Brain (organoid and tissue), 16 donors: ENCODE measurements at places on chromosomes 1 and 21.
A peak's percentile ranks its signal among the peaks of the same experiment; 100 is the strongest.

DNA sequence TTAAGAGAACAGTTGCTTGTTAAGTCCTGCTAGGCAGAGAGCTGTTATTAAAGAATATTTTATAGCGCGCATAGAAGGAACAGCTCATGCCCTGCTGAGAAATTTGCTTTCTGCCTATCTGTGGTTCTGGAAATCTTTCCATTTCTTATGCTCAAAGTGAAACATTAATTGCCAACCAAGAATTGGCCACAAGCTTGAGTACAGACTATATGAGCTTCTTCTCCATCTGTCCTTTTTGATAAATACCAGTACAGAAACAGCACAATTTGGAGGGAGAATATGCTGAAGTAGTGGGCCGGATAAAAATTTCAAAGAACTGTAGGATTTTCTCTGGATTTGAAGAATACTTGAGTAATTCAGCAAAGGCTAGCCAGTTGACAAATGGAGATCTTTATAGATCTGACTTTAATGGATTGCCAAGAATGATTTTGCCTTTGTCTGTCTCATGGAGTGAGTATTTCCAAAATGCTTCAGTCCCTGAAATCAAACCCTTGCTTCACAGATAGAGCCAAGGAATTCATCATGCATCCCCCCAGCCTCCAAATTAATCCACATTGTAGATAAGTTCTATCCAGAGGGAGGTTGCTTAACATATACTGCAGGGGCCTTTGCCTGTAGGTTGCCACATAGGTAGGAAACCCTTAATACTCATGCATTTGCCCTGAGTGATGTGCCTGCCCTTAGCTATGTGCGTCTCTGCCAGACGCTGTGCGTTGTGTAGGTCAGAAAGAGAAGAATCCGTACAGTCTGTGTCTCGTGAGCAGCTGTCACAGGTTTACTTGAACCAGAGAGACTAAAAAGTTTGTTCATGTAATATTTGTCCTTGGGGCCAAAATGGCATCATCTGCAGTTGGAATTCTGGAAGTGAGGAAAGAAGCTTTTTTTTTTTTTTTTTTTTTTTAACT is 44.2 kb downstream of the SMYD2 start:
- no peak for DNase-seq

DNA sequence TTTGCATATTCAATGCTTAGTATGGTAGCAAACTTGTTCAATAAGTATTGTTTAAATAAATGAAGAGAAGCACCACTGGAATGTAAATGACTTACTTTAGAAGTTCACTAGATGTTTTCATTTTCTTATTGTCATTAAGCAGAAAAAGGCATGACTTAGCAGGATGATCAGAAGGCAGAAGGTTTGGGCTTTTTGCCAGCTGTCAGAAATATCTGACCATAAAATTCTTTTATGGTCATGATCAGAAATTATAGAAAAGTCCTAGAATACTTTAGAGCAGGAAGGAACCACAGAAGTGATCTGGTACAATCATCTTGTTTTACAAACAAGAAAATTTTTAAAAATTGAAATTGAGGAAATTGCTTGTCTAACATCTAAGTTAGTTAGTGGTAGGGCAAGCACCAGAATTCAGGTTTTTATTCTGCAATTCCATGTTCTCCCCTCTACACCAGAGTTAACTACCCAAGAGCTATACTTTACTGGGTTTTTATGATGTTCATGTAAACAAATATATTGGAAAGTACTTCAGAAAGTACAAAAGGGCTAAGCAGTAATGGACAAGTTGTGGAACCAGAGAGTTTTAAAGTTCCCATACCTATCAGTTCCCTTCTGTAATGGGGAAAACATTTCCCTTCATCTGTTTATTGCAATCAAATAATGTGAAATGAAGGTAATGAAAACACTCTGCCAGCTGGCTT is 10.1 kb downstream of the FMO5 start:
- DNase-seq = no peak

DNA sequence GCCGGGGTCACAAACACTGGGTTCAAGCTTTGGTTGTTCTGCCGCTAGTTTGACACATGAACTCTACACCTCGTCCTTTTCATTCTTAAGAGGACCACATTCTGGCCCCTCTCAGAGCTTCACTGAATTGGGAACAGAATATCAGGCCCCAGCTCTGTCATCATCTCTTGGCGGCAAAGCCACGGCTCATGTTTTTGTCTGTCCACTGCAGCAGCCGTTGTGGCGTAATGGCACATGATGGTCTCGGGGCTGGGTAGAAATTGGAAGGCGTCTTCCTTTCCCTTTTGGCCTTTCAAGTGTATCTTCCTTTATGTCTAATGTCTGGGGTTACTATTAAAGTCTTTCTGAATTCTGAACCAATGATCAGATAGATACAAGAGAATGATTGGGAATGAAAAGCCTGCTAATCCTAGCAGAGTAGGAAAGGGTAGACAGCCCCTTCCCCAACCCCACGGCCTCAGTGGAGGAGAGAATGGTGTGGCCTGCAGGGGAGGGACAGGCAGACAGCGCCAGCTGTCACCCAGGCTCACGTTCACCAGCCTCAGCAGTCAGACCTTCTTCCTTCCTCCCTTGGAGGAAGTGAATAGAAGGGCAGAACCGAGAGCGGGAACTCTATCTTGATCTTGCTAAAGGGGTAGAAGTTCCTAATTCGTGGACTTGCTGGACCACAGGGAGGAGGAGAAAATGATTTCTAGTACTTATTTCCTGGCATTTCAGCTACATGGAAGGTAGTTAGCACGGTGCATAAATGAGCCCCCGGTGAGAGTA is 498.1 kb downstream of the KIF26B start:
- DNase-seq = no peak

DNA sequence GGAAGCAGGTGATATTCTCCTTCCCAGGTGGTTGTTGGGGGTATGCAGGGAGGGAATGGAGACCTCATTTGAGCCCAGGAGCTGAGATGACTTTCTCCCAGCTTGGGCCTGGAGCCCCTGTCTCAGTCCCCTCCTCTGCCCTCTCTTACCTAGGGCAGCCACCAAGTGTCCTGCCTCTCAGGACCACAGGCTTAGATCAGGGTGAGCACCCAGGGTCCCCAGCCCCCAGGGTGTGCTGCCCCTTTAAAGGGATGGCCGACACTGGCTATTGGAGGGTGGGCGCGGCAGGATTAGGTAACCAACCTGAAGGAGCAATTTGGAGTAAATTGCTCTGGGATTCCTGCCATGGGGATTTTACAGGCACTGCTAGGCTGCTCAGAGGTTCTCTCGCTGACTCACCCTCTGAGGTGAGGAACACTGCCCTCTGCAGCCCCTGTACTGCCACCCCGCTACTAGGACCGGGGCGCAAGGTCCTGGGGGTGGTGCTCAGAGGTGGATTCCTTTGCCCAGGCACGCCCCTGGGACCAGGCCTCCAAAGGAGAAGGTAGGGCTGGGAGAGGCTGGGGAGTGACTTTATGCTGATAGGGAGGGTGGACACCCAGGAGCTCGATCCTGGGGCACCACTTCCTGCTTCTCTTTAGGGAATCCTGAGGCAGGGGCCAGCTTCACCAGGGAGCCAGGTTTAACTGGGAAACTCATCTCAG is 1.5 kb downstream of the RPS6KA1 start:
- no peak for DNase-seq

- DNase-seq = no peak
These were observed 19.3 kb downstream of the RNF11 start for GRCh38 chr1:51255331-51255730.

GRCh38 chr1:53576381-53576801 is 117.2 kb downstream of the DMRTB1 start:
- DNase-seq = no peak

- no peak for DNase-seq
These were observed 10.1 kb upstream of the SESN2 start for GRCh38 chr1:28249013-28249865.

GRCh38 chr1:39729030-39729429 is 9.7 kb upstream of the PPIE start:
- no peak for DNase-seq

- DNase-seq = no peak
These were observed 145.0 kb upstream of the DUSP10 start for GRCh38 chr1:221886743-221887414.

DNA sequence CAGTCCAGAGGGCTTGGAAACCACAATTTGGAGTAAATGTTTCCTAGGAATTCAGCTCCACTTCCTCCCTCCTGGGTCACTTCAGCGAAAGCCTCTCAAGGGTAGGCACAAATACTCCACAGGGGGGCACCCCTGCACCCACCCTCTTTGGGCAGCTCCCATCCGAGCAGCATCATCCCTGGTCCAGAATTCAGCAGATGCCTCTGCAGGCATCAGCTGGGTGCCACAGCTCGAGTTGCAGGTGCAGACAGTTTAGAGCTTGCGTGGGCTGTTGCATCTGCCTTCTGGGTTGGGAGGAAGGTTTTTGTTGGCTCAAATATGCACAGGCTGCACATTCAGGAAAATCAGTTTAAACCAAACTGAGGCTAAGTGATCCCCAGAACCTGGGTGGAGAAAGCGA is 25.0 kb downstream of the KANK4 start:
- no peak for DNase-seq

- no peak for DNase-seq
These were observed 5.8 kb downstream of the TTC13 start for GRCh38 chr1:230972855-230973271.

DNA sequence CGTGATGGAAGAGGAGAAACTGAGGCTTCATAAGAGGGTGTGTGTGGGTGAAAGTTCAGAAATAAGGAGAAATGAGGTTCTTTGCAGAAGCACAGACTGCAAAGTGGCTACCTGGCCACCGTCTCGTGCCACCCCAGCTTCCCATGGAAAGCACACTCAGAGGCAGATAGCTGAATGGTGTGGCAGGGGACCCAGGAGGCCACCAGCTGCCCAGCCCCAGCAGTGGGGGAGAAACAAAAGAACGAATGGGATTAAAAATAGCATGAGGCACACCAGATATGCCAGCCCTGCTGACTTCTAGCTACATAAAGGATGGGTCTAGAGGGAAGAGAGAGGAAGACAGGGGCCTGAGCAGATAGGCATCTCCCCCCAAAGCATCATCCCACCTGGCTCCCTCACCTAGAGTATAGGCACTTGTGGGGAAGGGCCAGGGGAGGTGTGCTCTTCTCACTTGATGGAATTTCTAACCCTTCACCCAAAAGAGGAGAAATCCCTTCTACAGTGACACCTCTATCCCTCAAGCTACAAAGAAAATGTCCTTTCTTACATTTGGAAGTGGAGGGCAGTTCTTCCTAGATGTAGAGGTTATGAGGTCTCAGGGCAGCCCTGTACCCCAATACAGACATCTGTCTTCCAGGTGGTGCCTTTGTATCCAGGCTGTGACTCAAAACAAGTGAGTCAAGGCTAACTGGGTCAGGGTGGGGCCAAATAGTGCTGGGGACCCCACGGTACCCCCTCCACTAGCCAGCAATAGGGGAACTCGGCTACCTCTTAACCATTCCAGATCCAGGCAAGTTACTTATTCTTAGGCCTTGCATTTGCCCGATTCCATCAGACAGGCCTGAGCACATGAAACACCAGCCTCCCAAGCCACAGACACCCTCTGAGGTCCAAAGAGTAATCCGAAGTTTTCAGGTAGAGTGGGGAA is 3.5 kb downstream of the HDGF start:
- no peak for DNase-seq

- no peak for DNase-seq
These were observed 42.5 kb downstream of the ETS2 start for GRCh38 chr21:38848187-38848609.

DNA sequence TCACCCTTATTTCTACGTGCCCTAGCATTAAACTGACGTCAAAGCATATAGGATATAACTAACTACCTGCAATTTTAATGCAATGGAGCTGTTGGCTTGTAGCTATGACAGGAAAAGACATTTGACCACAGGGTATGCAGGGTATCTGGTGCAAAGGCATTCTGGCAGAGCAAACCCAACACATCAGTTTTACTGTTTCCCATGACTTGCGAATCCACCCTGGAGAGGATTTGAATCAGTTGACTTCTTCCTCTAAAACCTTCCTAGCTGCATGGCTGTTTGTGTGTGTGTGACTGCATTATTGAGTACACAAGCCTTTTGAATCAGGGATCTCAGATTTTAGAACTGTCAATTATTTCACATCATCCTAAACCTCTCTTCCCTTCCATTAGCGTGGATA is 41.7 kb upstream of the SYT14 start:
- DNase-seq = no peak

- peak; percentile 30 for DNase-seq
These were observed 121.2 kb downstream of the DUSP10 start for GRCh38 chr1:221620437-221621384.

DNA sequence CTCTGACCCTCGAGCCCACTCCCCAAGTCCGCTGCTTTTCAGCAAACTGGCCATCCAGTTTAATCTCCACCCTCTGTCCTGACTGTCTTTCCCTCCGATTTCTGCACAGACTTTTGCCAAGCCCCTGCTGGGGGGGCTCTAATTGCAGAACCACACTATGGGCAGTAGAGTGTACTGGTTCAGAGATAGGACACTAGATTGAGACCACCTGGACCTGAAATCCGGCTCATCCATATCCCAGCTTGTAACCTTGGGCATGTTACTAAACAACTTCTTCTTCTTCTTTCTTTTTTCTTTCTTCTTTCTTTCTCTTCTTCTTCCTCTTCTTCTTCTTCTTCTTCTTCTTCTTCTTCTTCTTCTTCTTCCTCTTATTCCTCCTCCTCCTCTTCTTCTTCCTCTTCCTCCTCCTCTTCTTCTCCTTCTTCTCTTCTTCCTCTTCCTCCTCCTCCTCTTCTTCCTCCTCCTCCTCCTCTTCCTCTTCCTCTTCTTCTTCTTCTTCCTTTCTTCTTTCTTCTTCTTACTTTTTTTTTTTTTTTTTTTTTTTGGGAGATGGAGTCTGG is 7.7 kb downstream of the LRRC71 start:
- DNase-seq = peak; percentile 25

DNA sequence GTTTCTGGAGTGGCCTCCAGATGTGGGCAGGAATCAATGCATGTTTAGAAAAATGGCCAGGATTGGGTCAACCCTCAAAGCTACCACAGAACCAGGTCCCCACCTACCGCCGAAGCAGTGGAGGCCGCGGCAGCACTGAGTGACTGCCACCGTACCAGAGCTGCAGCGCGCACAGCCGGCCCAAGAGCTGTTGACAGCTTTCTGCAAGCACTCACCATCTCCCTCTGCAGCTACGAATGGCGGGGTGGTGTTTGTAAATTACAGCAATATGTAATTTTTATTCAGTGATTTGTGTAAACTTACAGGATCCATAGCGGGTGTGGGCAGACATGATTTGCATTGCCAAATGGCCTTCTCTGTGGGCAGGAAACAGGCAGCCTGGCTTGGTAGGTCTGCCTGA is 96.4 kb downstream of the CAMK2N1 start:
- peak; percentile 54 for DNase-seq

GRCh38 chr1:173469656-173470055 is 7.5 kb upstream of the PRDX6 start:
- no peak for DNase-seq
